ENCODE measurements at places on chromosomes 5 and 9.

DNA sequence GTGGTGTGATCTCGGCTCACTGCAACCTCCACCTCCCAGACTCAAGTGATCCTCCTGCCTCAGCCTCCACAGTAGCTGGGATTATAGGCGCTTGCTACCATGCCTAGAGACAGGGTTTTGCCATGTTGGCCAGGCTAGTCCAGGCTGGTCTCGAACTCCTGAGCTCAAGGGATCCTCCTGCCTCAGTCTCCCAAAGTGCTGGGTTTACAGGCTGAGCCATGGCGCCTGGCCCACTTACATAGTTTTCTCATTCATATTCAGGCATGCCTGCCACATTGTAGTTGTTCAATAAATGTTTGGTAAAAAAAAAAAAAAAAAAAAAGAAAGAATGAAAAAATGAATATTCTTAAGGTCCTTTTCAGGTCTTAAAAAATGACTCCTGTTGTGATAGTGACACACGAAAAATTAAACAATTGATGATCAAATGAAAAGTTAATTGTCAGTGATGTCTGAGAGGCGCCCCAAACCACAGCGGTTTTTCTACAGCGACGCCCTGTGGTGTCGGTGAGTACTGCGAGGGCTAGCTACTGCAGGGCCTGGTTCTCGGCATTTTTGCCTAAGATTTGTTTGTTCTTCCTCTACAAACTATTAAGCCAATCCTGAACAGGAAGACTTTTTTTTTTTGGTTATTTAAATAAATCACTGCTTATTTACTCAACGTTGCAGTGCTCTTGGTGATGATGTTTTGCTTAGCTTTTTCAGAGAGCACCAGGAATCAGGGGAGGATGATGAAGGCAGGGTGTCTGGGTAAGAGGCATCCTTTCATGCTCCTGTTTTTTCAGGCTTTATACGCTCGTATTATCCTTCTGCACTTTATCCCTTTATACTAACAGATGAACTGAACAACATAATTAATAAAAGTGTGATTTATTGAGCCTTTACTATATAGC lies 67.0 kb upstream of the DPYSL3 start:
- no peak for DNase-seq

DNA sequence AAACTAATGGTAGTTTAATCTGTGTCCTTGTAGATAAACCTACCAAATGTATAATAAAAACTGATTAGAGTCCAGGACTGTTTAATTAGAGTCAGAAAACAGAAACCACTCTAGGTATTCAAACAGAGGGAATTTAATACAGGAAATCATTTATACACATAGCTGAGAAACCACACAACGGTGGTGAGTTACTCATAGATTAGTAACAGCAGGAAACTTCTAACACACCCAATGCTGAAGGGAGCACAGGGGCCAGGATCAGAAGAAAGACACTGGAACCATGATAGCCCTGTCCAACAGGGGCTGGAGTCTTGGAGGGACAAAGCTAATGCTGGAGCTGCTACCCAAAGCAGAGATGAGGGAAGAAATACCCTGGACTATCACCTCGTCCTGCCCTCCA lies 321.0 kb downstream of the ACTL7B start:
- DNase-seq = no peak

- peak; percentile 75 for DNase-seq
Measured at GRCh38 chr9:129482521-129483414, 138.1 kb downstream of the C9orf50 start.

GRCh38 chr5:91291628-91292569 lies 91.2 kb downstream of the ARRDC3 start:
- DNase-seq = no peak

DNA sequence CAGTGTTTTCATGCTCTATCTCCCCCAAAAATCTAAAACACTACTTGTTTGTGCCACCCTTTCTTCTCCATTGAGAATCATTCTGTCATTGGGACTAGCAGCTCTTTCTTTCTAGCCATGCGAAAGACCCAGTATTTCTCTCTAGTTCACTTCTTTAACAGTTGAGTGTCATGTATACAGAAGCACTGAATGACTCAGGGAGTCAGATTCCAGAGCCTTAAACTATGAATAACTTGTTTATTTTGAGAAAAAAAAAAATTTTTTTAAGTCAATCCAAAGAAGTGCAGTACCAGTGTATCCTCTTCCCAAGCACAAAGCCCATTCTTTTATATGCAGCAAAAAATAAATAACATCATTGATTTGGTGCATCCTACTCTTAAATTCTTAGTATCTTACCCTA lies 415.4 kb upstream of the GRAMD2B start:
- DNase-seq = no peak

DNA sequence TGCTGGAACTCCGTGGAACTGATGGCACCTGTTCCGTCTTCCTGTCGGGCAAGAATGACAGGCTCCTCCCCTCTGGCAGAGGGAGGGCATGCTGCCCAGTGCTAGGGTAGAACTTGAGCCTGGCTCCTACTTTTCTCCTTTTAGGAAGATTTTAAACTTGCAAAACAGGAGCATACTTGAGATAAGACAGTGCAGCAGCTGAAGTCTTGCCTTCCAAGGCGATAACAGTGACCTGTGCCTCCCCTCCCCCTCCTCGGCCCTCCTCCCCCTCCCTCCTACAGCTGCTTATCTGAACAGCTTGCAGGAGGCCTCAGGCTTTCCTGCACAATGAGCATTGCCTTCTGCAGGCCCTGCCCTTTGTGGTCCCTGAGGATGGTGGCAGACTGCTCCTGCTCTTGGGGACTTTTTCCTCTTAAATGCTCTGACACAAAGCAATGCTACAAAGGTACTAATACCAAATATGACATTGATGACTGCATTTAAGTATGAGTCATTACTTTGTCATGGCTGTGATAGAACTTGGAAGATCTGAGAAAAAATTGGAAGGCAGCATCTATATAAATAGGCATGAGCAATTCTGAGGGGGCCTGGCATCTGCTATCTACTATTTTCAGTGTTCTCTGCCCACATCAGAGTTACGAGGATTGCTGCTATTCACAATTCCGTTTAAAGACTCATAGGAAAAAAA lies 2.0 kb downstream of the GADD45G start:
- DNase-seq = no peak

Data from fibroblast of the conjunctiva (primary cell).